Body of pancreas (tissue), 4 donors: ENCODE measurements at places on chromosomes 12 and 14.

- no peak for DNase-seq
Measured at GRCh38 chr12:115004470-115005146, 320.6 kb upstream of the TBX3 start.

DNA sequence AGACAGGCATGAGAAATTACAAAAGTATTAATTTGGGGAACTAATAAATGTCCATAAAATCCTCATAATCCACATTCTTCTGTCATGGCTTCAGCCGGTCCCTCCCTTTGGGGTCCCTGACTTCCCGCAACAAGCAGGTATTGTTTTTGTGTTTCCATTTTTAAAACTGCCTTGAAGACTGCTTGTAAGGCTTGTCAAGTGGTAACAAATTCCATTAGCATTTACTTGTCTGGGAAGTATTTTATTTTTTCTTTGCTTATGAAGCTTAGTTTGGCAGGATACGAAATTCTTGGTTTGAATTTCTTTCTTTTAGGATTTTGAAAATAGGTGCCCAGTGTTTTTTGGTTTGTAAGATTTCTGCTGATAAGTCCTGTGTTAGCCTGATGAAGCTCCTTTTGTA, 65.3 kb upstream of the LRFN5 start:
- DNase-seq, result no peak

- no peak for DNase-seq
Measured at GRCh38 chr14:61254808-61255526, 26.2 kb downstream of the TMEM30B start.

DNA sequence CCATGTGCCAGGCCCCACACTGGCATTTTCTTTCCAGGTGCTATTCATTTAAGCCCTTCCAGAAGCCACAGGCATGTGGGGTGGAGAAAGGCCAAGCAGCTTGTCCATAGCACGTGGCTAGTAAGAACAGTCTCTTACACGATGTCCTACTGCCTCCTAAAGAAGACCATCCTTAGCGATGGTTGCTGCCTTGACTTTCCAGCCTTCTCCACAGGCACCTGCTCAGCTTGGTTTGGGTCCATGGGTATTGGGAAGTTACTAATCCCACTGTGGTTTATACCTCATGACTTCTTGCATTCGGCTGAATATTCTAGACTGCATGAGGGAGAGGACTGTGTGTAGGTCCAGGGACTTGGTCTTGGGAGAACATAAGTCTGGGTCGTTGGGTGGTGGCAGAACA, 49.2 kb downstream of the NINJ2 start:
- no peak for DNase-seq

- DNase-seq, result no peak
Measured at GRCh38 chr12:34333337-34333736, 311.0 kb downstream of the ALG10 start.

GRCh38 chr12:105167346-105167745, 59.8 kb downstream of the WASHC4 start:
- no peak for DNase-seq

GRCh38 chr14:81269100-81269978, 48.6 kb upstream of the GTF2A1 start:
- peak; percentile 69 for DNase-seq

GRCh38 chr12:81699551-81699950, 59.6 kb downstream of the PPFIA2 start:
- no peak for DNase-seq

- no peak for DNase-seq
Measured at GRCh38 chr14:71597287-71597920, 334.8 kb upstream of the RGS6 start.

DNA sequence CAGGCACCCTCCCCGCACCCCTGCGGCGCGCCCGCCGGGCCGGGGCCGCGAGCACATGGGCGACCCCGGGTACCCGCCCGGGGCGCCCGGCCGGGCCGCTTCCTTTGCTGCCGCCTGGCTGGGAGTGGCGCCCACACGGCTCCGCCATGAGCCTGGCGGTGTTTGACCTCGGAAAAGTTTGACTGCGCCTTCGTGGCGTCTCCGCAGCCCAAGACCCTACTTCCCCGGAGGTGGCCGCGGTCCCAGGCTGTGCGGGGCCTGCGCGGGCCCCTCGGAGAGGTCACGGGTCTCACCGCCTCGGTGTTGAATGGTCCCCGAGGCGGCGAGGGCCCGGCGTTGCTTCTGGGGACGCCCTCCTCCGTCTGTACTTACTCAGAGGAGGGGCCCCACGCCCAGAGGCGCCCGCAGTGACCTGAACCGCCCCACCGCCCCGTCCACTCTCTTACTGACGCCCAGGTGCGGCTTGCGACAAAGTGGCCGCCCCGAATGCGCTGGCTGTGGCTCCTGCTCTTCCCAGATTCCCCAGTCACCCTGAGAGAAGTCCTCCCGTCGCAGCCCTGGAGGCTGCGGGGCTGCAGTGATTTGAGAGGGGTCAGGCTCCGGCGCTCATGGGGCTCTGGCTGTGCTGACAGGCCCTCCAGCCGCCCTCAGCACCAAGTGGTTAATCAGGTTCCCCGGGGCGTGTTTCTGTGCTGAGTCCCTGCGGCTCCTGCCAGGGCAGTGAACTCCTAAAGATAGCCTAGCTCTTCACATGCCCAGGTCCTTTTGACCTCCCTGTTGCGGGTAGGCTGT, 5.8 kb downstream of the KMT5A start:
- peak; percentile 67 for DNase-seq

- peak; percentile 72 for DNase-seq
Measured at GRCh38 chr12:117513353-117513752, 151.9 kb upstream of the NOS1 start.

DNA sequence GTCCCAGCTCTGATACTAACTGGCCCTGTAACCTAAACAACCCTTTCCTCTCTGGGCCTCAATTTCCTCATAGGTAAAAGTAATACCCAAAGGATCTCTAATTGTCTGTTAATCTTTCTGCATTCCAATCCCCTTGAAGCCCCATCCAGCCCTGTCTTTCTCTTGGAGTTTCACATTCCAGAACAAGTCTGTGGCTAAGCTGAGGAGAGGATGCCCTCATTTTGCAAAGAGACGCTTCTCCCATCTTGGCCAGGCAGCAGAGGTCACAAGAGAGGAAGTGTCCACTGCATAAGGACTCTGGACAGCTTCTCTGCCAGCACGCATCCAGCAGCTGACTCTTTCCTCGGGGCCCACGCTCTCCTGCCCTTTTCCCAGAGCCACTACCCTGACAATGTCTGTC, 263.4 kb upstream of the FKBP4 start:
- DNase-seq, result no peak

DNA sequence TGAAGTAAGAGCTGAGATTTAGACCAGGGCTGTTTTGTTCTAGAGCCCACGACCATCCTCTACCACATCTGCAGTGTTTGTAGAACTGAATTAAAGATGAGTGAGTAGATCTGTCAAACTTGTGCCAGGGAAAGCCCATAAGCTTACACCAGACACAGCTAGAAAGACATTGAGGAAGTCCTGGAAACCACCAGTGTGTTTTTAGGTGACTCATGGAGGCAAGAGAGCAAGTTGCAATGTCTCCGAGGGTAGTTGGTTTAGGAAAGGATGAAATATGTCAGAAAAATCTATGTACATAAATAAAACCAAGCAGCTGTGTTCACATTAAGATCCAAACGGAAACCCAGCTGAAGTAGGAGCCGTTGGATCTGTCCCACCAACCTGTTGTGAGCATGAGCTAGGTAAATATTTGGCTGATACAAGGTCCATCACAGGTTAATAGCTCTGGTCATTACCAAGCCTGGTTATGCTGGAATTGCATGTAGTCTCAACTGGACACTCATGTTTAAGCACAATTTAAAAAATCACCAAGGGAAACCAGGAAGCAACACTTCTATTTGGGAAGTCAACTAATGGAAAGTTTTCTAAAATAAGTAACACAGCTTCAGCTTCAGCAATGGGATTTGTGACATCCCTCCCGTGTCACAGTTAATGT, 49.9 kb upstream of the PLEKHG3 start:
- no peak for DNase-seq

DNA sequence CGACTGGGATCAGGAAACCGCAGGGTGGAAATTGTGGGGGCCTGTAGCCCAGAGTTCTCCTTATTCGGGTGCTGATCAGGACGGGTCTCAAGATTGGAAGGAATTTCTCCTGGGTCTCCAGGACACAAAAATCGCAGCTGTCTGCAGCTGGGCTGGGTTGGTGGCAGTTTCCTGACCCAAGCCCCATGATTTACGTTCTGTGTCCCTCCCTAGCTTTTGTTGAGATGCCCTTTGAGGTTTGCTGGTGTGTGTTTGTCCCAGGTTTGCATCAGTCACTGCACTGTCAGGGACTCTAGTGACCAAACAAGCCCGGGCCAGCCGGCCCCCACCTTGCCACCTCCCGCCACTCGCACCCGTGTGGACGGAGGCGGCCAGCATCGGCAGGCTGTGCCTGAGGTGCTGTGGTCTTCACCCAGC, 89.5 kb downstream of the FBXL14 start:
- DNase-seq, result no peak

- no peak for DNase-seq
Measured at GRCh38 chr12:15336768-15337553, 14.7 kb downstream of the PTPRO start.

GRCh38 chr14:104548802-104549535, 30.6 kb upstream of the C14orf180 start:
- no peak for DNase-seq

GRCh38 chr12:65608319-65608916, 215.9 kb upstream of the HMGA2 start:
- DNase-seq, result no peak

DNA sequence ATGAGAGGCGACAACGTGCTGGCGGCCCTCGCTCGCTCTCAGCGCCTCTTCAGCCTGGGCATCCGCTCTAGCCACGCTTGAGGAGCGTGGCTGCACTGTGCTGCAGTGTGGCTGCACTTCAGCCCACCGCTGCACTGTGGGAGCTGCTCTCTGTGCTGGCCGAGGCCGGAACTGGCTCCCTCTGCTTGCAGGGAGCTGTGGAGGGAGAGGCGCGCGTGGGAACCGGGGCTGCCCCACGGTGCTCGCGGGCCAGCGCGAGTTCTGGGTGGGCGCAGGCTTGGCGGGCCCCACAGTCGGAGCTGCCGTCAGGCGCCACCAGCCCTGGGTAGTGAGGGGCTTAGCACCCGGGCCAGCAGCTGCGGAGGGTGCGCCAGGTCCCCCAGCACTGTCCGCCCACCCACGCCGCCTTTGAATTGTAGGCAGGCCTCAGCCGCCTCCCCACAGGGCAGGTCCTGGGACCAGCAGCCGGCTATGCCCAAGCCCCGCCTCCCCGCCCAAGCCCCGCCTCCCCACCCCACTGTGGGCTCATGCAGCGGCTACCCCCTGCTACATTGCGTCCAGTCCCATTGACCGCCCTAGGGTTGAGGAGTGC, 974.2 kb downstream of the FSCB start:
- no peak for DNase-seq

- no peak for DNase-seq
Measured at GRCh38 chr12:58629376-58629775, 290.9 kb downstream of the LRIG3 start.

GRCh38 chr14:103517174-103517566, 5.5 kb downstream of the CKB start:
- DNase-seq, result no peak

DNA sequence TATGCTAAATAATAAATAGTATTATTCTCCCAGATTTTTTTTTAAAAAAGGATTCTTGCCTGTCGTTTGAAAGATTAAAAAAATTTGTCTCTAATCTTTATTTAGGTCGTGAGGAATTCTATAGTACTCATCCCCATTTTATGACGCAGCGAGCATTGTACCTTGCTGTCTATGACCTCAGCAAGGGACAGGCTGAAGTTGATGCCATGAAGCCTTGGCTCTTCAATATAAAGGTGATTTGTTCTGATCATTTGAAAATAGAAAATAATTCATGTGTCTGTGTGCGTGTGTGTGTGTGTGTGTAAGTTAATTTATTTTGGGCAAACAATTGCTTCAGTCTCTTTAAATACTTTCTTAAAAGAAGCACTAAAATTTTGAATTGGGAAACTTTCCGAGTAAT, 84.2 kb downstream of the LRRK2 start:
- no peak for DNase-seq

- no peak for DNase-seq
Measured at GRCh38 chr14:69990323-69990722, 111.1 kb downstream of the SMOC1 start.

DNA sequence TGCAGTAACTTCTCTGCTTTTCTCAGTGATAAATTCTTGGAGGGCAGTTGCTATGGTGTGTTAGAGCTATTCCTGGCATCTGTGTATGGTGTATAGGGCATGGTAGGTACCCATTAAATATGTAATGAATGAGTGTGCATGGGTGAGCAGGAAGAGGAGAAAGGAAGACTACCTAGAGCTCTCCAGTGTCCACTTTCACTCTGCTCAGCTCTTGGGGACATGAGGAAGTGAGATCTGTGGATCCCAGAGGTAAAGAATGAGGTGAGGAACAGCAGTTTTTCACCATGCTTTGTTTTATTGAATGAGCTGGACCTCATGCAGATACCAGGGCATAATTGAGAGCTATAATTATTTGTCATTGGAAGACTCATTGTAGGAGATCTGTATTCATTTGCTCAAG, 444.8 kb upstream of the RGS6 start:
- no peak for DNase-seq

DNA sequence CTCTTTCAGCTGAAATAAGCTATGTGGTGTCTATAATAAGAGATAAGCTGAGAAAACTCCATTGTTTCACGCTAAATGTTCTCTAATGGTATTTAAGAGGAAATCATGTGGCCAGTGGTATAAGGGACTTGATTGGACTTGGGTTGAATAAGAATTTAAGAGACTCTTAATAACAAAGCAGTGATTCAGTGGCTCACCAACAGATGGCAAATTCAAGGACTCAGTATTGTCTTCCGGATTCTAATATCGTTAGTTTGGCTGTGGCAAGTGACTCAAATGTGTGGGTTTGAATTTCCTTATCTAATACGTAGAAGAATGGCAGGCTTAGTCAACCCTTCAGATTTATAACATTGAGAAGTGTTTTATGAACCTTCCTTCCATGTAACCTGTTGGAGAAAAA, 49.1 kb upstream of the KCNH3 start:
- DNase-seq, result no peak

GRCh38 chr14:96114002-96114401, 74.8 kb downstream of the C14orf132 start:
- DNase-seq, result no peak

DNA sequence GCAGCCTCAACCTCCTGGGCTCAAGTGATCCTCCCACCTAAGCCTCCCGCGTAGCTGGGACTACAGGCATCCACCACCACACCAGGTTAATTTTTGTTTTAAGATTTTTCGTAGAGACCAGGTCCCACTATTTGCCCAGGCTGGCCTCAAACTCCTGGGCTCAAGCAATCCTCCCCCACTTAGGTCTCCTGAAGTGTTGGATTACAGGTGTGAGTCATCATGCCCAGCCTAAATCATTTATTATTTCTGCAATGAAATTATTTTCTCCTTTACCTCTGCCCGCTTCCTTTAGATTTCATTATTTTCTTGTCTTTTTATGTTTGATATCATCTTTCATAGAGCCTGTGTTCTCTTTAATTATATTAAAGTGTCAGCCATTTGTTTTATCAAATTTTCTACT, 165.2 kb upstream of the OTX2 start:
- DNase-seq, result no peak
